ENCODE measurements at places on chromosomes 7 and 10.

GRCh38 chr10:49052069-49052468 is 63.3 kb downstream of the VSTM4 start:
- DNase-seq: no peak

DNA sequence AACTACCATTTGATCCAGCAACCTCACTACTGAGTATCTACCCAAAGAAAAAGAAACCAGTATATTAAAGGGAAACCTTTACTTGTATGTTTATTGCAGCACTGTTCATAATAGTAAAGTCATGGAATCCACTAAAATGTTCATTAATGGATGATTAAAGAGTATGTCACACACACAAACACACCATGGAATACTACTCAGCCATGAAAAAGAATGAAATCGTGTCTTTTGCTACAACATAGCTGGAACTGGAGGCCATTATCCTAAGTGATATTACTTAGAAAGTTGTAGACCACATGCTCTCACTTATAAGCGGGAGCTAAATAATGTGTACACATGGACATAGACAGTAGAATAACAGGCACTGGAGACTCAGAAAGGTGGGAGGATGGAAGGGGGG is 203.0 kb upstream of the SLC26A5 start:
- DNase-seq: no peak

GRCh38 chr7:130227883-130228575 is 20.4 kb downstream of the SSMEM1 start:
- no peak for DNase-seq

DNA sequence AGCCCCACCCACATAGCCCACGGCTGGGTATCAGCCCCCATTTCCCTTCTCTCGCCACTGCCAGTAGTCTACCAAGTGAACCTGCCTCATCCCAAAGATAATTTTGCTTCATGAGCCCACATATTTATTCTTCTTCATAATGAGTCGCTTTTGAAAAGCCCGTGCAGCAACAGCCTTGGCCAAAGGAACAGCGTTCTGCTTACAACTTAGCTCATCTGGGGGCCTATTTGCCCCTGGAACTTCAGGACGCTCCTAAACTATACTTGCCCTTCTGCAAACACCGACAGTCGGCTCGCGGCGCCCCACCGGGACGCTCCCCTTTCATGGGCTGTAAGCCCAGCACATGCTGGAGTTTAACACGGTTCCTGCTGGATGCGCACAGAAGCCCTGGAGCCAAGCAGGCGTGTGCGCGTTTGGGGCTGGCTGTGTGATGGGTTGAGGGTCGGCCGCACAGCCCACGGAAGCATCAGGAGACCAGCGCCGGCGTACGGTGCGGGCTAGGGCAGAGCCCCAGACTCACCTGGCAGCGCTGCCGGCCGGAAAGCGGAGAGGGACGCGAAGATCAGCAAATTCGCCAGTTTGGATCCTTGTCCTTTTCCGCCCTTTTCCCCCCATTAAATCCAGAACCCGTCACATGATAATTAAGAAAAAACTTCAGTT is 370 bp downstream of the TMEM60 start:
- DNase-seq: no peak

GRCh38 chr7:44262031-44262430 is 61.3 kb downstream of the YKT6 start:
- DNase-seq: no peak

DNA sequence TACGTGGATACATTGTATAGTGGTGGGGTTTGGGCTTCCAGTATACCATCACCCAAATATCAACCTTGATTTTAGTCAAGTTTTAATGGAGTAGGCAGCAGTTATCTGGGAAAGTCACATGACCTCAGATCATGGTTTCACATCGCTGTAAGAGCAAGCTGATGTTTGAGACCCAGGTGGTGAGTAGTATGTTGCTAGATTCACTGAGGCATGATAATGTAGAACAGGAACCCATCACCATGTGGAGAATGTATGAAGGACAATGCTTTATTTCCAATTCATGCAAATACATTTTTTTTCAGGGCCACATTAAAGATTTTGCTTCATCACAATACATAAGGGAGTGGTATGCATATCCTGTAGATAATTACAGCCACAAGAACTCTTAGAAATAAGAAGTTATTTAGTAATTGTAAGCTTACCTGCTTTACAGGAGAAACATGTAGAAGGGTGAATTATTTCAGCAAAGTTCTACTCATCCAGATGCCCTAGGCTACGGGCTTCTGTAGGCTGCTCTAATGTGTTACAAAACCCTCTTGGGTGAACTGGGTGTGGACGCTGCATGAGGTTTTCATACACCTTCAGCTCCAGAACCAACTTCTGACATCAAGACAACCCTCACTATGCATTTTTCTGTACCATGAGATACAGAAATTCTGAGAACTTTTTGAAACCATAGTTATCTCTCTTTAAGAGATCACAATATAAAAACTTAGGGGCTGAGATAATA is 27.6 kb upstream of the LAMB4 start:
- no peak for DNase-seq

GRCh38 chr10:79933961-79934360 is 14.9 kb downstream of the SFTPD start:
- DNase-seq: no peak

DNA sequence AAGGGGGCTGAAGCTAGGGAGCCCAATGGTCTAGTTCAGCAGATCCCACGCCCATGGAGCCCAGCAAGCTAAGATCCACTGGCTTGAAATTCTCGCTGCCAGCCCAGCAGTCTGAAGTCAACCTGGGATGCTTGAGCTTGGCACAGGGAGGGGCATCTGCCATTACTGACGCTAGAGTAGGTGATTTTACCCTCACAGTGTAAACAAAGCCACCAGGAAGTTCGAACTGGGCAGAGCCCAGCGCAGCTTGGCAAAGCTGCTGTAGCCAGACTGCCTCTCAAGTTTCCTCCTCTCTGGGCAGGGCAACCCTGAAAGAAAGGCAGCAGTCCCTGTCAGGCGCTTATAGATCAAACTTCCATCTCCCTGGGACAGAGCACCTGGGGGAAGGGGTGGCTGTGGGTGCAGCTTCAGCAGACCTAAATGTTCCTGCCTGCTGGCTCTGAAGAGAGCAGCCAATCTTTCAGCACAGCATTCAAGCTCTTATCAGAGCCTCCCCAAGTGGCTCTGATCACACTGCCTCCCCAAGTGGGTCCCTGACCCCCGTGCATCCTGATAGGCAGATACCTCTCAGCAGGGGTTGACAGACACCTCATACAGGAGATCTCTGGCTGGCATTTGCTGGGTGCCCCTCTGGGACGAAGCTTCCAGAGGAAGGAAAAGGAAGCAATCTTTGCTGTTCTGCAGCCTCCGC is 167.8 kb downstream of the CCDC71L start:
- DNase-seq: no peak

DNA sequence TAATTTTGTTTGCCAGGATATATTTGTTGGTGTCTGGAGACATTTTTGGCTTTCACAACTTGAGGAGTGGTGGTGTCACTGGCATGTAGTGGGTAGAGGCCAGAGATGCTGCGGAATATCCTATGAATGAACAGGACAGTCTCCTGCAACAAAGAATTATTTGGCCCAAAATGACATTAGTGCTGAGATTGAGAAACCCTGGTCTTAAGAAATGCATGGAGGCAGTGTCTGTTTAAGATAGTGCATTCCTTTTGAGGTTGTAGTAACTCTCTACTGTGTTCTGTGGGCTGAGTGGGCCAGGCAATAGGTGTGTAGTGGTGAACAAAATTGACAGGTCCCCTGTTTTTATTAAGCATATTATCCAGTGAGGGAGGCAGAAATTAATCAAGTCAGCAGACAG is 165.5 kb downstream of the CDK14 start:
- no peak for DNase-seq

DNA sequence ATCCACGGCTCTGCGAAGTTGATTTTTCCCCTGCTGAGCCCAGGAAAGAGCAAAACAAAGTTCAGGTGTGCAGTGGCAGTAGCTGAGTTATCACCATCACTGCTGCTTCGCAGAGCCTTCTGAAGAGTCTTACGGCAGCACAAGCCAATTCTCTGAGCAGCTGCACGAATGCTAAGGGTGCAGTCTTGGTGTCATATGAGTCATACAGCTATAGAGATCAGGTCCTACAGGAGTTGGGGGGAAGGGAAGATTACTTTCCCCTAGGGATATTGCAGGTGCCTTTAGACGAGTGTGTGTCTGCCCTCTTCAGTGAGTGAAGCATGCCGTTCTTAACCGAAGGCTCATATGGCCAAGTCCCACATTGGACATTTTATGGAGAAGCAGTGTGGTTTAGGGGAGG is 227.8 kb downstream of the CELF2 start:
- DNase-seq: no peak

GRCh38 chr10:133534417-133534816 is 7.3 kb downstream of the CYP2E1 start:
- no peak for DNase-seq

DNA sequence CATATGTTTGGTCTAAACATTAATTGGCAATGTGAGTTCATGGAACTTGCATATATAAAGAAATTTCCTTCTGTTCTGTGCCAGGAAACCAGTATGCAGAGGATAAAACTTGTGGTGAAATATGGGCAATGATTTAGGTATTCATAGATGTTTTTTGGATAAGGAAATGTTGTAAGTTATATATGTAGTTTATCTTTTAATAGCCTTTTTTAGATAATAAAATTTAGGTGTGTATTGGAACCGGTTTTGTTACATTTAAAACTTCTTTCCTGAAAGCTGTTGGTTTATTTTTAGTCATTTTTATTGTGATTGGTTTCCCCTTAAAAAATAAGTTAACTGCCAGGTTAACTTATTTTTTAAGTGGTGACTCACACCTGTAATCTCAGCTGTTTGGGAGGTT is 22.1 kb downstream of the TAX1BP1 start:
- no peak for DNase-seq

- no peak for DNase-seq
These were observed 1.7 kb downstream of the RALA start for GRCh38 chr7:39624935-39625694.

Data from HS-5 (cell line).